ENCODE measurements at places on chromosomes 4 and X.
A peak's percentile ranks its signal among the peaks of the same experiment; 100 is the strongest.

- no peak overlapping the region for H3K4me3 ChIP-seq
- H3K4me1 ChIP-seq = peaks cover 31% of the 10 kb centered on the region
- peaks cover 26% of the 10 kb centered on the region for H3K36me3 ChIP-seq
- no peaks in the 10 kb centered on the region for H3K27me3 ChIP-seq
Measured at GRCh38 chr4:82360298-82361177, 13.3 kb downstream of the HNRNPD start.

GRCh38 chrX:48829016-48829735, 2.9 kb downstream of the ERAS start:
- no peak overlapping the region for H3K4me3 ChIP-seq
- peaks cover 45% of the 10 kb centered on the region for H3K27me3 ChIP-seq
- peak overlapping the region; percentile 60 for H3K27ac ChIP-seq
- H3K4me1 ChIP-seq = peaks cover 18% of the 10 kb centered on the region

DNA sequence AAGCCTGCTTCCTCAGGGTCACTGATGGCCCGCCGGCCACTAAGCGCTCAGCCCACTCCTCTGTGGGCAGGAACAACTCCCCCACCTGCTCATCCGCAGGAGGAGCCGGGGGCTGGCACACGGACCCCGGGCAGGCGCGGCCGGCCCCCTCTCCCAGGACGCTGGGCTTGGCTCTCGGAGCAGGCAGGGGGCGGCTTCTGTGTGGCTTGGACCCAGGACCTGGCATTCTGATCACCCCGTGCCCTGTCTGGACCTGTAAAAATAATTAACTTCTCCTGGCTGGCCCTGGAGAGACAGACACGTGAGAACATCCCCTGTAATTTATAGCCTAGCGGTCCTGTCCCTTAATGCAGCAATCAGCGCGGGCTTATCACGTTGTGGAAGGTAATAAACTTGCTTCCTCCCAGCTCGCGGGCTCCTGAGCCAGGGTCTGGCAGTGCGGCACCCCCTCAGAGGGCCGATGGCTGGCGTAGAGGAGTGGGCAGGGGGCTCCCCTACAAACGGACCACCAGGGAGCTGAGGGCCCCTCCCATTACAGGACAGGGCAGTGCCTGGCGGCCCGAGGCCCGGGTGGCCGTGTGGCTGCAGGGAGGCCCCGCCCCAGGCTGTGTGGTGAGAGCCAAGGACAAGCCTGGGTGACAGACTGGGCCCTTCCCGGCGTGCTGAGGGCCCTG, 84.5 kb upstream of the NKX1-1 start:
- H3K36me3 ChIP-seq = peaks cover 2% of the 10 kb centered on the region
- peaks cover 22% of the 10 kb centered on the region for H3K27me3 ChIP-seq
- H3K4me1 ChIP-seq = no peaks in the 10 kb centered on the region
- H3K27ac ChIP-seq = no peak overlapping the region

DNA sequence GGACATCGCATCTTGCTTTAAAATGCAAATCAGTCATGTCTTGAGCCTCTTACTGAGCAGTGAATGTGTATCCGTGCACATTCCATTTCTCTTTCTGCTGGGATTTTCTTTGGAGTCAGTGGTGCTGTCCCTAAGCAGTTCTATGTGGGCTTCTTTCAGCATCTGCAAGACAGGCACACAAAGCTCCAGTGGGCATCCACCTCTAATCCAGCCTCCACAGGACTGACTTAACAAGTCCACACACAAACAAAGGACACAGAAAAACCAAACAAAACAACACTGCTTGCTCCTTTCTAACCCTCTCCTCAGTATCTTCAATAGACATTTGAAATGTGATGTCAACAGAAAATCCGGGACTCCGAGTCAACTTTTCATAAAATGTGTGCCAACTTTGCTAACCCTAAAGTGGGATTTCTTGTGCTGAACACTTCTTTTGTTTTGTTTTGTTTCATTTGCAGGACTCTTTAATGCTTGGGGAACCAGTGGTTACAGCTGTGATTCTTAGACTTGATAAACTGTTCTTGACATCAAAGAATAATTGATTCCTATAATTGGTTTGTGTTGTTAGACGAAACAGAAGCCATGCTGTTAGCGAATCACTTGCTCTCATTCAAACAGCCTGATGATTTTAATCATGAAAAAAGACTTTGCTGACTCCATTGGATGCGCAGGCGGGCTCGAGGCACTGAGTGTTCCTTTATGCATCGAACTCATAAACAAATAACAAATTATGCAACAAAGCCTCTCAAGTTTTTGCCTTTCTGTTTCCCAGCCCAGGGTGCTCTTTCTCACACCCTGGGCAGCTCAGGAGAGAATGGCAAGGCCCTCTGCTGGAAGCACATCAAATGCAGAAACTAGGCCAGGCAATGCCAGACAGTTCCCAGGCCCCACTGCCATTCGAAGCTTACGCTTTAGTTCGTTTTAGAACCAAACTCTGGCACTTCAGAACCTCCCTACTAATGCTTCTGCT, 20.1 kb downstream of the ETNPPL start:
- DNase-seq = no peak
- no peak overlapping the region for H3K27ac ChIP-seq
- peaks cover under 1% of the 10 kb centered on the region for H3K27me3 ChIP-seq
- H3K4me1 ChIP-seq = no peaks in the 10 kb centered on the region

GRCh38 chr4:7906171-7906701, 33.4 kb downstream of the AFAP1 start:
- no peak for DNase-seq
- no peak overlapping the region for H3K27ac ChIP-seq
- H3K36me3 ChIP-seq = no peaks in the 10 kb centered on the region
- peaks cover 52% of the 10 kb centered on the region for H3K27me3 ChIP-seq
- H3K4me1 ChIP-seq = no peaks in the 10 kb centered on the region
- no peak overlapping the region for H3K4me3 ChIP-seq

DNA sequence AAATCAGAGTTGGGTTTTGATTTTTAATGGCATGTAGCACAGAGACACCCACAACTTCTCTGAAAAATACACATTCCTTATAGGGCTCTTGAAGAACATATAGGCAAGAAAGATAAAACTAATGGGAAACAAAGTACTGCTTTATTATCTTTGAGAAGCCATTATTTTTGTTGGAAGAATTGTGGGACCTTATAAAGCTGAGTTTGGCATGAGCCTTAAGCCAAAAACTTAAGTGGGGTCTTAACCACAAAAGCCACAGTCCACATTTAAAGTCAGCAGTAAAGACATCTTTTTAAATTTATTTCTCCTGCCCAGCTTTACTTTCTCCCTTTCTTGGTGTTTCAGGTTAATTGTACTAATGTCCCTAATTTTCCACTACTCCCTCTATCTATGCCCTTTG, 1297.3 kb downstream of the C4orf33 start:
- no peak overlapping the region for H3K27ac ChIP-seq
- no peaks in the 10 kb centered on the region for H3K4me1 ChIP-seq
- no peaks in the 10 kb centered on the region for H3K27me3 ChIP-seq
- no peaks in the 10 kb centered on the region for H3K36me3 ChIP-seq

GRCh38 chrX:94914235-94914634, 1240.2 kb downstream of the FAM133A start:
- no peak overlapping the region for H3K4me3 ChIP-seq
- no peak for DNase-seq
- no peaks in the 10 kb centered on the region for H3K4me1 ChIP-seq

GRCh38 chrX:54248309-54248708, 65.3 kb upstream of the FAM120C start:
- no peak overlapping the region for H3K27ac ChIP-seq
- no peak overlapping the region for H3K4me3 ChIP-seq
- no peak for DNase-seq
- H3K27me3 ChIP-seq = peaks cover 13% of the 10 kb centered on the region

GRCh38 chr4:83083925-83084475, 30.5 kb downstream of the PLAC8 start:
- peaks cover 26% of the 10 kb centered on the region for H3K4me1 ChIP-seq
- peak overlapping the region; percentile 86 for H3K27ac ChIP-seq
- no peaks in the 10 kb centered on the region for H3K27me3 ChIP-seq
- peak overlapping the region; percentile 39 for H3K4me3 ChIP-seq

- no peaks in the 10 kb centered on the region for H3K36me3 ChIP-seq
- H3K27me3 ChIP-seq = peaks cover 10% of the 10 kb centered on the region
- no peak overlapping the region for H3K27ac ChIP-seq
- H3K4me1 ChIP-seq = no peaks in the 10 kb centered on the region
- no peak for DNase-seq
- H3K4me3 ChIP-seq = no peak overlapping the region
Measured at GRCh38 chrX:44227991-44228390, 115.5 kb downstream of the EFHC2 start.

GRCh38 chrX:55486736-55487135, 2.9 kb downstream of the USP51 start:
- DNase-seq = no peak
- H3K27me3 ChIP-seq = no peaks in the 10 kb centered on the region
- peaks cover 3% of the 10 kb centered on the region for H3K36me3 ChIP-seq
- no peak overlapping the region for H3K4me3 ChIP-seq

DNA sequence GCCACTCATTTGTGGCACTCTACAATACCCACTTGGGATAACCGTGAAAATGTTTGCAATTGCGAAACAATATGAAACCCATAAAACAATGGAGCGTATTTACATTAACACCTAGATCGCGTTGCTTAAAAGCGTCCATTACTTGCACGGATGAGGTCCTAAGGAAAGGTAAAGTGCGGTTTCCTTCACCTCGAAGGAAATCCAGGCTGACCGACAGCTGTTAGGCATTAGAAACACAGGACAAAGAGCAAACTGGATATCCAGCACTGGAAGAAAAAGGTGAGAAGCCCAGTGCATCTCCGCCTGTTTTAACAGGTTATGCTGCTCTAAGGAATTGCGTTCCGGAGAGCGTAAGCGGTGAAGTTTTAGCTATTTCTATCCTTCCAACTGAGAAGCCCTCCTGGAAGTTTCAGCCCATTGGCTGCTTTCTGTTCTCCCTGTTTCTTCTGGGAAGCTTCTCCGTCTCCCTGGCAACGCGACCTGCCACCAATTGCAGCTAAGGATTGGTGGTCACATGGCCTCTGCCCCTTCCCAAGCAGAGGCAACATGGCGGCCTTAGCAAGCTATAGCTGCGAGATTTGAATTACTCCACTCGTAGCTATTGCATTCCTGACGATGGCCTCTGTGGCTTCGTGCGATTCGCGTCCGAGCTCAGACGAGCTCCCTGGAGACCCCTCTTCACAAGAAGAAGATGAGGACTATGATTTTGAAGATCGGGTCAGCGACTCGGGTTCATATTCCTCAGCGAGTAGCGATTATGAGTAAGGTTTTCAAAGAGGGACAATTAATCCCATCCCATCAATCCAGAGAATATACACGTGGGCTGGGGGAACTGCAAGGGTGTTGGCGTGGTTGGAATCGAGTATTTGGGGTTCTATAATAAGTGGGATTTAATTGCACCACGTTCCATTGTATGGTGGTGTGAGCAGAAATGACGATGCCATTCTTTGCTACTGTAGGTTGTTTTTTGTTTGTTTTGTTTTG, at the start of gene INTU:
INTU (plus strand) TSS at position 538 of the 984 bp plus-strand sequence; CDS start at position 616, 78 bp downstream.
- peak; percentile 54 for DNase-seq
- H3K27me3 ChIP-seq = peaks cover 23% of the 10 kb centered on the region
- no peaks in the 10 kb centered on the region for H3K36me3 ChIP-seq
- peaks cover 7% of the 10 kb centered on the region for H3K4me1 ChIP-seq
- H3K4me3 ChIP-seq = peak within 1 kb of the TSS; percentile 87

DNA sequence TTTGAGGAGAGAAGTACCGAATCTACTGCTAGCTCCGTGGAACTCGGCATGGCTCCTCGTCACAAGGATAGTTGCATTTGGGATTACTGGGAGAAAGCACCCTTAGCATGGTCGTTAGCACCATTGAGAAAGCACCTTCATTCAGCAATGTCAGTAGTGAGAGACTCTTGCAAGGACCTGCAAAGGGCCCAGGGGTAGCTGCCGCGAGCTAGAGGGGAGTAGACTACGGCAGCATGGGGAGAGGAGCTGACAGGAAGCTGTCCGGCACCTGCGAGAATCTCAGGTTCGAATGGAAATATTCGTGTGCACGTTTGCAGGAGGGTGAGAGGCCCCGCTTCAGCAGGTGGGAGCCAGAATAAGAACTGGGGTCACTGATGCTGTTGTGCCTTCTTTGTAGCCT, 20.2 kb downstream of the TLR10 start:
- peak overlapping the region; percentile 95 for H3K27ac ChIP-seq
- no peaks in the 10 kb centered on the region for H3K27me3 ChIP-seq
- DNase-seq = no peak
- H3K4me1 ChIP-seq = peaks cover 83% of the 10 kb centered on the region
- peak overlapping the region; percentile 87 for H3K4me3 ChIP-seq

DNA sequence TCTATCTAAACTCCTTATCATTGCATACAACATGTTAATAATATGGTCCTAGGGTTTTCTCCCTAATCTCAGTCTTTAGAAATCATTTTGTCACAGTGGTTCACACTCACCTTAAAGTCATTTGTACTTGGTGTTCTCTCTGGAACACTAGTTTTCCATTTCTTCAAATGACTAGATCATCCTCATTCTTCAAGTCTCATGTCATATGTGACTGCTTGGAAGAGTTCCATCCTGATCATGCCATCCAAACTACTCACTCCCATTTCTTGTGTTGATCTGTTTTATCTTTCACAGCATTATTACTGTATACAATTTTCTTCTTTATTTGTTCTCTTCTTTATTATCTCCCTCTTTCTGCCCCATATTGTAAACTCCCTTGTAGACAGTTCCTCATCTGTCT, 66.5 kb downstream of the HTR2C start:
- DNase-seq = no peak
- H3K36me3 ChIP-seq = no peaks in the 10 kb centered on the region
- H3K4me3 ChIP-seq = no peak overlapping the region
- H3K27me3 ChIP-seq = no peaks in the 10 kb centered on the region
- H3K4me1 ChIP-seq = no peaks in the 10 kb centered on the region
- H3K27ac ChIP-seq = no peak overlapping the region

GRCh38 chrX:7318241-7318640, 170.3 kb upstream of the PUDP start:
- DNase-seq = no peak
- no peak overlapping the region for H3K27ac ChIP-seq
- no peak overlapping the region for H3K4me3 ChIP-seq
- H3K4me1 ChIP-seq = peaks cover 2% of the 10 kb centered on the region
- H3K27me3 ChIP-seq = no peaks in the 10 kb centered on the region

- H3K4me1 ChIP-seq = no peaks in the 10 kb centered on the region
- H3K27me3 ChIP-seq = no peaks in the 10 kb centered on the region
- no peak for DNase-seq
- no peak overlapping the region for H3K27ac ChIP-seq
Measured at GRCh38 chr4:79273915-79274314, 51.9 kb downstream of the NAA11 start.

GRCh38 chrX:28324321-28324721, 262.9 kb upstream of the IL1RAPL1 start:
- no peak overlapping the region for H3K4me3 ChIP-seq
- H3K36me3 ChIP-seq = no peaks in the 10 kb centered on the region
- H3K27ac ChIP-seq = no peak overlapping the region
- no peak for DNase-seq
- H3K27me3 ChIP-seq = no peaks in the 10 kb centered on the region

DNA sequence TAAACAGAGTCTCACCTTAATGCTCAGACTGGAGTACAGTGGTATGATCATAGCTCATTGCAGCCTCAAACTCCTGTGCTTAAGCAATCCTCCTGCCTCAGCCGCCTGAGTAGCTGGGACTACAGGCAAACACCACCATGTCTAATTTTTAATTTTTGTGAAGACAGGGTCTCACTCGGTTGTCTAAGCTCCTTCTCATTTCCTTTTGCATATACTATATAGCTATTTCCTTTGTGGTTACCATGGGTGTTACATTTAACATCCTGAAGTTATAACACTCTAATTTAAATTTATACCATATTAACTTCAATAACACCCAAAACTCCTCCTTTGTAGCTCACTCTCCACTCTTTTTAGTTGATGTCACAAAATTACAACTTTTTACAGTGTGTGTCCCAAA, 114.3 kb downstream of the DCK start:
- no peaks in the 10 kb centered on the region for H3K27me3 ChIP-seq
- peaks cover 5% of the 10 kb centered on the region for H3K4me1 ChIP-seq
- no peak overlapping the region for H3K27ac ChIP-seq
- H3K4me3 ChIP-seq = no peak overlapping the region
- DNase-seq = no peak
